ENCODE measurements at places on chromosomes 12 and 14. TPM values are rescaled to one million over a fixed set of nuclear protein-coding genes. Genes with fewer than 3 reads are reported as not detected.

Gene BBOF1
- 1.9 TPM for total RNA-seq

Gene FAM177A1
- total RNA-seq = 47.4 TPM

Gene SLCO1B1
- total RNA-seq = not detected

DNA sequence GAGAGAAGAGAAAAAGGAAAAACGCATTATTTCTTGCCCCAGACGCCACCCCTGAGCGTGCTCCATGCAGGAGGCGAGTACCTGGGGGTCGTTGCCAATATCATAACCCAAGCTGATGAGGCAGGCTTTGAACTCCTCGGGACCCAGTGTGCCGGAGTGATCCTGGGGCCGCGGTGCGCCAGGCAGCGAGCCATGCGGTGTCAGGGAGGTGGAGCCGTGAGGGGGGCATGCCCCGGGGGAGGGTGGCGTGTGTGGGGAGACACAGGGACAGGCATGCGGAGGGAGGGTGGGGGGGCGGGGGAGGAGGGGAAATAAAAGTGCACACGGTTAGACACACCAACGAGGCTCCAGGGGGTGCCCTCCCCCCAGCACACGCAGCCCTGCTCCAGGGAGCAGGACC is 86.0 kb upstream of the ZFP36L1 start:
- H3K36me3 ChIP-seq = peaks cover 40% of the 10 kb centered on the region
- H3K27me3 ChIP-seq = no peaks in the 10 kb centered on the region
- DNase-seq = no peak
- H3K4me1 ChIP-seq = no peaks in the 10 kb centered on the region
- no peak overlapping the region for H3K4me3 ChIP-seq

DNA sequence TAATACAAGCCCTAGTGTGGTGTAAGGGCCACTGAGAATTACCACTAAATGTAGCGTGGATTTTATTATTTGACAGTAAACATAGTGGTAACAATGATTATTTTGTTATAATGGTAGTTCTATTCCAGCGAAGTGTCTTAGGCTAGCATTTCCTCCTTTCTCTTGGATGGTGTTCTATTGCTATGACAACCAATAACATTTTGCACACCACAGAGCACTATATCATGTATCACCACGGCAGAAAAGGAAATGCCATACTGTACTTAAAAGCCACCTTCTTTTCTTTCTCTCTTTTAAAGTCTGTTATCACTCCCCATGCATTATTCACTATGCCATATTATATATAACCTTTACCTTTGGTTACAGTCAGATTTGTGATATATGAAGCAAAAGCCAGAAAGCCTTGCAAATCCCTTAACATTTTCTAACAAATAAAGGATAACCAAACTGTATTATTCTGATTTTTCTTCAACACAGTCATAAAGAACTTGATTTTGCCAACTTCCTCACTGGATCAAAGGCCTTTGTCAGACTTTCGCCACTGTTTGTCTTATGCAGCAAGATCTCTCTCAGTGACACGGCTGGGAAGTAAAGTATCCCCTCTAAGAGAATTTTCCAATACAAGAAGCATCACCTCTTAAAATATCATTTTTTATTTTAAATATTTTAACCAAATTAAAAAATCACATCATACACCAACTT is 195.8 kb downstream of the FOXN3 start:
- H3K27ac ChIP-seq = no peak overlapping the region
- no peaks in the 10 kb centered on the region for H3K27me3 ChIP-seq
- peaks cover 12% of the 10 kb centered on the region for H3K4me1 ChIP-seq
- no peak for DNase-seq

- no peaks in the 10 kb centered on the region for H3K36me3 ChIP-seq
- H3K4me1 ChIP-seq = peaks cover 8% of the 10 kb centered on the region
- H3K4me3 ChIP-seq = no peak overlapping the region
- H3K27ac ChIP-seq = no peak overlapping the region
These were observed 66.2 kb downstream of the EID3 start for GRCh38 chr12:104369708-104370107.

- DNase-seq = no peak
- H3K27me3 ChIP-seq = no peaks in the 10 kb centered on the region
- H3K4me1 ChIP-seq = peaks cover 67% of the 10 kb centered on the region
- no peak overlapping the region for H3K4me3 ChIP-seq
These were observed 23.2 kb downstream of the TTC9 start for GRCh38 chr14:70664698-70665447.

Gene DIO2
- total RNA-seq = not detected

GRCh38 chr12:5796171-5796958 is 148.7 kb downstream of the ANO2 start:
- H3K4me1 ChIP-seq = no peaks in the 10 kb centered on the region
- H3K36me3 ChIP-seq = no peaks in the 10 kb centered on the region
- no peaks in the 10 kb centered on the region for H3K27me3 ChIP-seq
- no peak for DNase-seq
- H3K4me3 ChIP-seq = no peak overlapping the region

DNA sequence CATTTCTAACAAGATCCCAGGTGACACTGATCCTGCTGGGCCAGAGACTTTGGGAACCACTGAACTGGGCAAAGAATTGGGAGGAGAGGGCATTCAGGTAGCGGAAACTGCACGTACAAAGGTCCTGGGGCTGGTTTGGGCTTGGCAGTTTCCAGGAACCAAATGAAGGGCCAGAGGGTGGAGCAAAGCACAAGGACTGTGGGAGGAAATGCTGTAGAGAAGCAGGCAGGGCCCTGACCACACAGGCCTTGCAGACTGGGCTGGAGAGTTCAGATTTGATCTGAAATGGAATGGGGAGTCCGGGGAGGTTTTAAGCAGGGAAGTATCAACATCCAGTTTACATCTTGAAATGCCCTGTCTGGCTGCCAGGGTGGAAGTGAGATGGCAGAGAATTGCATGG is 195.1 kb downstream of the PHETA1 start:
- no peak overlapping the region for H3K4me3 ChIP-seq
- H3K27me3 ChIP-seq = no peaks in the 10 kb centered on the region
- no peaks in the 10 kb centered on the region for H3K36me3 ChIP-seq
- H3K27ac ChIP-seq = no peak overlapping the region
- no peaks in the 10 kb centered on the region for H3K4me1 ChIP-seq

- no peak overlapping the region for H3K27ac ChIP-seq
- H3K36me3 ChIP-seq = peaks cover 21% of the 10 kb centered on the region
- H3K4me1 ChIP-seq = no peaks in the 10 kb centered on the region
- no peak overlapping the region for H3K4me3 ChIP-seq
- no peak for DNase-seq
These were observed 39.7 kb downstream of the PPTC7 start for GRCh38 chr12:110543252-110543959.

Gene ACVRL1
- 0.07 TPM for total RNA-seq

DNA sequence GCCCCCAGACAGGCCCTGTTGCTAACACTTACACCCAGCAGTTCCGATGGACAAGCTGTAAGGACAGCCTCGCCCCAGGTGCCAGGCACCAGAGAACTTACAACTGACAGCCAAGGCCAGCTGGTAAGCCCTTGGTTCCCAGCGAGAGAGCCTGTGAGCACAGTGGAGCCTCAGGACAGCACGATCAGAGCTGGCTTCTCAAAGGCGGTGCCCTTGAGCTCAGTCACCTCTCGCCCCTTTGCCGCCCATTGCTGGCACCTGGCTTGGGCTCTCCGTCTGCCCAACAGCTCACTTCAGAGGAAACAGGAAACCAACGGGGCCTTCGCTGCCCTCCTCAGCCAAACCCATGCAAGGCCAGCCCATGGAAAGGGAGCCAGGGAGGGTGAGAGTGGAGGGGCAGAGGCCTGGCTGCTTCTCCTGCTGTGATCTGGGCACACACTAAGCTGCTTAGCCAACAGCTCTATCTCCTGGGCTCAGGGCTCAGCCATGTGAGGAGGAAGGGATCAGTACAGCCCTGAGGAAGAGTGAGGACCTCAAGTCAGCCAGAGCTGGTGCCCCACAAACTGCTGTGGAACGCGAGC is 98.5 kb downstream of the SINHCAF start:
- no peak overlapping the region for H3K27ac ChIP-seq
- no peaks in the 10 kb centered on the region for H3K36me3 ChIP-seq
- DNase-seq = no peak
- no peaks in the 10 kb centered on the region for H3K4me1 ChIP-seq
- H3K27me3 ChIP-seq = no peaks in the 10 kb centered on the region

GRCh38 chr14:58078471-58078870 is 73.5 kb downstream of the ARMH4 start:
- no peaks in the 10 kb centered on the region for H3K27me3 ChIP-seq
- no peak overlapping the region for H3K4me3 ChIP-seq
- DNase-seq = no peak

DNA sequence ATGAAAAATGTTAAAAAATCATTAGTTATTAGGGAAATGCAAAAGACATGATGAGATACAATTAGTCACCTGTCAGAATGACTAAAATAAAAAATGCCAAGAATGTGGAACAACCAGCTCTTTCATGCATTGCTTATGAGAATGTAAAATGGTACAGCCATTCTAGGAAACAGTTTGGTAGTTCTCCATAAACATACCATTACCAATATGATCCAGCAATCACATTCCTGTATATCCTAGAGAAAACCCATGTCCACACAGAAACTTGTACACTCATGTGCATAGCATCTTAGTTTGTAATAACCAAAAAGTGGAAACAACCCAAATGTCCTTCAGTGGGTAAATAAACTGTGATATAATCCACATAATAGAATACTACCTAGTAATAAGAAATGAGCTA is 245.7 kb downstream of the FUT8 start:
- H3K4me3 ChIP-seq = no peak overlapping the region
- no peak for DNase-seq
- H3K4me1 ChIP-seq = no peaks in the 10 kb centered on the region
- no peaks in the 10 kb centered on the region for H3K27me3 ChIP-seq
- H3K36me3 ChIP-seq = no peaks in the 10 kb centered on the region
- H3K27ac ChIP-seq = no peak overlapping the region

Gene TSPAN9
- total RNA-seq = 0.33 TPM

Gene MYL2
- total RNA-seq = not detected

Gene PPM1H
- total RNA-seq = 0.13 TPM

- H3K27ac ChIP-seq = no peak overlapping the region
- no peak overlapping the region for H3K4me3 ChIP-seq
- no peaks in the 10 kb centered on the region for H3K36me3 ChIP-seq
- H3K27me3 ChIP-seq = no peaks in the 10 kb centered on the region
- H3K4me1 ChIP-seq = no peaks in the 10 kb centered on the region
These were observed 526.1 kb downstream of the CCER1 start for GRCh38 chr12:90428881-90429280.

DNA sequence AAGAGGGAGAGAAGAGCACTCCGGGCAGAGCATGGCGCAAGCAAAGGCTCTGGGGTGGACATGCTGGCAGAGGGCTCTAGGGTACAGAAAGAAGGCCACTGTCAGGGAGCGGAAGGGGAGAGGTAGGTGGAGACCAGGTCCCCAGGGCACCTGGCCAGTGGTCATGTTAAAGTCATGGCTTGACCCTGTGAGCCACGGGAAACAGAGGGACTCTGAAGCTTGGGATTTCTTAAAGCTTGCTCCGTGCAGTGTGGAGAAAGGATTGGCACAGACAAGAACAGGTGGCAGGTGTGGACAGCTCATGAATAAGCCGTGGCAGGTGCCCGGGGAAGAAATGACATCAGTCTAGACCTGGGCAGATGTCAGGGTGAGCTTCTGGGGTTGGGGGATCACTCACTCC is 413.8 kb downstream of the BCL11B start:
- DNase-seq = no peak

Gene SLC10A1
- not detected for total RNA-seq

GRCh38 chr12:117661471-117661870 is 300.0 kb upstream of the NOS1 start:
- H3K4me1 ChIP-seq = no peaks in the 10 kb centered on the region
- H3K27me3 ChIP-seq = no peaks in the 10 kb centered on the region
- H3K36me3 ChIP-seq = no peaks in the 10 kb centered on the region
- H3K4me3 ChIP-seq = no peak overlapping the region

GRCh38 chr12:67352682-67353081 is 83.5 kb downstream of the CAND1 start:
- no peak overlapping the region for H3K27ac ChIP-seq
- H3K36me3 ChIP-seq = no peaks in the 10 kb centered on the region
- no peak for DNase-seq
- peaks cover 4% of the 10 kb centered on the region for H3K4me1 ChIP-seq
- no peaks in the 10 kb centered on the region for H3K27me3 ChIP-seq
- H3K4me3 ChIP-seq = no peak overlapping the region

GRCh38 chr12:63841011-63841410 is 3.5 kb upstream of the SRGAP1 start:
- no peak overlapping the region for H3K4me3 ChIP-seq
- no peak for DNase-seq
- peaks cover 7% of the 10 kb centered on the region for H3K4me1 ChIP-seq
- peaks cover 10% of the 10 kb centered on the region for H3K27me3 ChIP-seq
- H3K36me3 ChIP-seq = no peaks in the 10 kb centered on the region

Gene PLXNC1
- 5.0 TPM for total RNA-seq

DNA sequence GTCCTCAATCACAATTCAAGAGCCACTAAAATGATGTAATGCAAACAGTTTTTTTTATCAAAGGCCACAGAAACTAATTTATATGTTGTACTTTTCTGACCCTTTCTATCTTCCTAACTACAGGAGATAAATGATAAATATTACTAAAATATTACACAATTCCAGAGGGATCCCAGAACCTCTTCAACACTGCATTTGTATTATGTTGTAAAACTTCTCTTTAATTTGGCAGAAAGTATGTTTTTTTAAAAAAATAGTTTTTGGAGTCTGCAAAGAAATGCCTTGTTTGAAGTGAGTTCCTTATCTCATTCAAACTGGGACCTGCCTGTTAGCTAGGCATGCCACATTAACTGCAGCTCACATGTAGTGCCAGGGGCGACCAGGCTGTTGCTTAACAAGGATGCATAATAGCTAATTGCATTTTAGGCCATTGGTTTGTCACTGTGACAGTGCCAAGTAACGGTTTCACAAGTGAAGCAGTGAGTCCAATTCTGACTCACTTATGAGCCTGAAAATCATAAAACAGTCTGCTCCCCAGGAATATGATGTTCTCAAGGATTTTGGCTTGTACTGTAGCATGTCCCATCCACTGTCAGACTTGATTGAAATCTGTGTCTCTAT is 266.9 kb downstream of the KTN1 start:
- no peaks in the 10 kb centered on the region for H3K27me3 ChIP-seq
- no peaks in the 10 kb centered on the region for H3K36me3 ChIP-seq
- DNase-seq = no peak
- no peaks in the 10 kb centered on the region for H3K4me1 ChIP-seq
- H3K4me3 ChIP-seq = no peak overlapping the region

Measured in CD8-positive, alpha-beta memory T cell (primary cell).